ENCODE measurements at places on chromosomes 11 and 22.
A peak's percentile ranks its signal among the peaks of the same experiment; 100 is the strongest.

GRCh38 chr22:25697181-25697664 lies 44.8 kb upstream of the MYO18B start:
- DNase-seq: no peak

GRCh38 chr11:35247863-35248262 lies 108.9 kb downstream of the CD44 start:
- no peak for DNase-seq

DNA sequence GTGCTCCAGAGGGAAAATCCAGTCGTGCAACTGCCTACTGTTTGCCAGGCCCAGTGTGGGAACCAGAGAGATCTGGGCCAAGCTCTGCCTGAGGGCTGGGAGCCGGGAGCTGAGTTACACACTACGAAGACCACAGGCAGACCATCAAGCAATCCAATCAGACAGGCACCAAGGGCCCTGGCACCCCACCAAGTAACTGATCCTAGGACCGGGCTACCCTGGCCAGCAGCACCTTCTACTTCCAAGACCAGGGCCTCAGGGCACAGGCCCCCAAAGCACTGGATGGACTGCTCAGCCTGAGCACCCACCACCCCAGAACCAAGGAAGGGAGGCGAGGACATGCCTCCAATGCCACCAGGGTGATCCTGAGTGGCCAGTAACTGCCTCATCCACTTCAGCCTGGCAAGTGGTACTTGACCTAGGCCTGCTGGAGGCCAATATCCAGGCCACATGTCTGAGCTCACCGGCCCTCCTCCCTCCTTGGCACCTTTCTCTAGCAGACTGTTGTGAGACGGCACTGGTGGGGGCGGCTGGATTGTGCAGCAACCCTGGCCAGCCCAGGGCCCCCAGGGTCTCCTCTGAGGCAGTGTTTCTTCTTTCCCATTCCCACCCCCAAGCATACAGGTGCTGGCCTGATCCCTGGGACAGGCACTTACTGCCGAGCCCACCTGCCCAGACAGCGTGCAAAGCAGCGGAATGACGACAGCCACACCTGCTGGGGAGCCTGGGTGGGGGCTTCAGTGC lies 20.7 kb upstream of the ARFGAP3 start:
- no peak for DNase-seq

DNA sequence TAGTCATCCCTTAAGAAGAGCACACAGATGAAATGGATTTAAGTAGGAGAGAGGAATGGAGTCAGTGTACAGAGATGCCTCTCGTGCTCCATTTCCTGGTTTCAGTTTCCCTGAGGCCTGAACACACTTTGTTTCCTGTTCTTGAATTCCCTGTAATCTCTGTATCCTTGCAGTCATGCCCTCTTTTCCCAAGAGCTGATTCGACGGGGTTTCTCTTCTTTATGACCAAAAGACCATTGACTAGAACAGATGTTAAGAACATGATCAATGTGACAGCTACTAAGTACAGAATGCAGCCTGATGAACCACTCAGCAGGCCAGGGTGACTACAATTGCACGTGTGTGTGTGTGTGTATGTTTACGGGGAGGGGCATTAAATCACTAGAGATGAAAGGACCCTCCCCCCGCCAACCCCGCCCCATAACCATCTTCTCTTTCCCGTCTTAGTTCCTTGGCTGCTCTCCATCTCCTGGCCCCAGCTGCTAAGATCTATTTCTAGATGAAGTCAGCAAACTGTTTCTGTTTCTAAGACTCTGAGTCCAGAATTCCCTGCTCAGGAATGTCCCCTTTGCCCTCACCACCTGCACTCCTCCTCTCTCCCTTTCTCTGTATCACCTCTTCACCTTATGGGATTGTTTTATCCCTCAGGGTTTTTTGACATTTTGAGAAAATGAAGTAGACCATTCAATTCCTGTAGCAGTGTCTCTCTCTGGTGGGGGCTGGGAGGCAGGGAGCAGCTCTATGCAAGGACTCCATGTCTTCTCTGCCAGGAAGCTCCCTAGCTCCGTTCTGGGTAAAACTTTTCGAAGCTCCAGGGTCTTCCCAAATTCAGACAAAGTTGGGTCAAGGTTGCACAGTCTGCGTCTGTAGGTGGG lies 26.0 kb downstream of the SLC22A6 start:
- DNase-seq: no peak

- DNase-seq: no peak
These were observed 48.9 kb downstream of the CDPF1 start for GRCh38 chr22:46201059-46201757.

- DNase-seq: no peak
These were observed 63.9 kb downstream of the PKNOX2 start for GRCh38 chr11:125228445-125228844.

- no peak for DNase-seq
These were observed 7.6 kb downstream of the PLEKHB1 start for GRCh38 chr11:73653996-73654395.

DNA sequence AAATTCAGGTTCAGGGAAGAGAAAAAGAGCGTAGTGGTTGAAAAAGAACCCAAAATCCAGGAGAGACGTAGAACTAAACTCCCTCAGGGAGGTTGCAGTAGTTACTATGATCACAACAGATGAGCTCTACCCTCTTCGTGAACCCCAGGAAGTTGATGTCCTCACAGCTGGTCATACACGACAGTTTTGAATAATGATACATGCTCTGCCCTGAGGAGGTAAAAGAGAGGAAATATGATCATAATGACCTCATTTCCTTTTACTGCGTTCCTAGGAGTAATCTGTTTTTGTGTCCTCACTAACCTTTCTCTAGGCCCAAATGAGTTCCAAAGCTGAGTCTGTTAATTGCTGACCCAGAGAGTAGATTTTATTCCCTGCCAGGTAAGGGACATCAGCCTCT lies 1.3 kb downstream of the PATE2 start:
- DNase-seq: no peak

- peak; percentile 72 for DNase-seq
These were observed at the start of gene CTSF for GRCh38 chr11:66568124-66568916. TSS of gene CTSF (minus strand) at chr11:66568606. CDS start at chr11:66568486, 120 bp downstream.

- DNase-seq: no peak
These were observed 119.7 kb upstream of the CD82 start for GRCh38 chr11:44445500-44446365.

DNA sequence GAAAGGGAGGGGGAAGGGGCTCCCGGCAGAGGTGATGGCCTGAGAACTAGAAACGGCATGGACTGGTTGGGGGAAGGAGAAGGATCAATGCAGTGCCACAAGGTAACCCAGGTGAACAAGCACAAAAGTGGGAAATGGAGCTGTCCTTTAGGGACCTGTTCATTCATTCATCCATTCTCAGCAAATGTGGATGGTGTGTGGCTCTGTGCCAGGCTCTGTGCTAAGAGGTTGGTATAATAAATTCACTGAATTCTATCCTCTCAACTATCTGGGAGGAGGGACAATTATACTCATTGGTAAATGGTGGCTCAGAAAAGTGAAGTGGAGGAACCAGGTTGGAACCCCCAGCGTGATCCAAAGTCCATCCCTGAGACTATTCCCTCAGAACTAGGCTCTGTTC lies 18.6 kb upstream of the ARAP1 start:
- DNase-seq: no peak

- no peak for DNase-seq
These were observed 5.3 kb downstream of the YAP1 start for GRCh38 chr11:102115557-102115956.

GRCh38 chr22:24076091-24076867 lies 65.2 kb downstream of the CABIN1 start:
- DNase-seq: no peak

- DNase-seq: no peak
These were observed 23.6 kb upstream of the RNASEH2C start for GRCh38 chr11:65744026-65744698.

DNA sequence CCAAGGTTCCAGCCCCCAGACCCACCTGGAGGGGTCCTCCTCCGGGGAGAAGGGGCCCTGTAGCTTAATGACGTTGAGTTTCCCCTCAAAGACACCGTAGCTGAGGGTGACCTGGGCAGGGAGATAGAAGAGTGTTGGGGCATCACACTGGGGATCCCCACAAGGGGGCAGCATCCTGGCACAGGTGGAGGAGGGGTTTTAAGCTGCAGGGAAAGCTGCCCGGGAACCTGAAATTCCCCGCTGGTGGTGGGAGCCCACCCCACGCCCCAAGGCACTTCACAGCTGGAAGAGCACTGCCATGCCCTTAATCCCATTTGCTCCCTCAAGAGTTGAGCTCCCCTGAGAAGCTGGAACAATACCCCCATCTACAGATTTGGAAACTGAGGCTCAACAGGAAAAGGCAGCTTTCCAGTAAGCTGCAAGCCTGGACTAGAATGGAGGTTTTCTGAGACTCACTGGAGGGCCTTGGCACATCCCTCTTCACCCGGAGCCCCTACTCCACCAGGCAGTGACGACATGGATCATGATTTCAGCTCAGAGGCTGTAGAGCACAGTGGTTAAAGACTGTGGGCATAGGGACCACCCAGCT lies 13.7 kb downstream of the MFNG start:
- DNase-seq: no peak

- DNase-seq: no peak
These were observed 121.5 kb downstream of the FAM76B start for GRCh38 chr11:95668131-95668530.

- DNase-seq: no peak
These were observed 1.4 kb upstream of the LRRC10B start for GRCh38 chr11:61507012-61507768.

GRCh38 chr22:26342745-26343410 lies 86.2 kb upstream of the ASPHD2 start:
- DNase-seq: no peak

GRCh38 chr11:34658071-34659015 lies 37.5 kb downstream of the EHF start:
- DNase-seq: no peak

GRCh38 chr11:86068138-86068871 lies 579 bp downstream of the PICALM start:
- DNase-seq: no peak

DNA sequence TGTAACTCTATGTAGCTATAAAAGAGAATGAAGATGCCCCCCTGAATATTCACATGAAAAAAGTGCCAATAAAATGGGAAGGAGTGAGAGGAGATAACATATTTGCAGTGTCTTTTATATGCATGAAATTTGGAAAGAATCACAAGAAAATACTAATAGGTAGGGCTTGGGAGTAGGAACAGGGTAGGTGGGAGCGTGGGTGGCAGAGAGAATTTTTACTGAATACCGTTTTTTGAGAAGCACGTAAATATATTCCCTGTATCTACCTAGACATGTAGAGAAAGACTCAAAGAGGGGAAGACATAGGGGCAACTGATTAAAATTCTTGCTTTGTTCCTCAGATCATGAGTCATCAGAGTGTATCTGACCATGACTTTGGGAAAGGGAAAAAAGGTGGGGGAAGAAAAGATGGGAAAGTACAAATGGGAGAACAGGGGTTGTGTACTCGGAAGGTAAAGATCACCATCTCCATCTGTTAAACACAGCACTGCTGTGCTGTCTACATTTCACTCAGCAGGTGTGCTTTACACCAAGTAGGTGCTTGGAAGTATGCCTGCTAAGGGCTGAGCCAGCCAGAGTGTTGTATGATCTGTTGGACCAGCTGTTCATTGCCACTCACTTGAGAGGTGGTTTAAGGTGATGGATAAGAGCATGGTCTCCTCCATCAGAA lies 16.0 kb downstream of the PRR5L start:
- peak; percentile 40 for DNase-seq

- no peak for DNase-seq
These were observed 101.9 kb downstream of the WT1 start for GRCh38 chr11:32333320-32333991.

GRCh38 chr11:71307811-71308645 lies 55.7 kb upstream of the SHANK2 start:
- no peak for DNase-seq

- peak; percentile 88 for DNase-seq
These were observed 29.6 kb downstream of the TMEM184B start for GRCh38 chr22:38243007-38243765.

DNA sequence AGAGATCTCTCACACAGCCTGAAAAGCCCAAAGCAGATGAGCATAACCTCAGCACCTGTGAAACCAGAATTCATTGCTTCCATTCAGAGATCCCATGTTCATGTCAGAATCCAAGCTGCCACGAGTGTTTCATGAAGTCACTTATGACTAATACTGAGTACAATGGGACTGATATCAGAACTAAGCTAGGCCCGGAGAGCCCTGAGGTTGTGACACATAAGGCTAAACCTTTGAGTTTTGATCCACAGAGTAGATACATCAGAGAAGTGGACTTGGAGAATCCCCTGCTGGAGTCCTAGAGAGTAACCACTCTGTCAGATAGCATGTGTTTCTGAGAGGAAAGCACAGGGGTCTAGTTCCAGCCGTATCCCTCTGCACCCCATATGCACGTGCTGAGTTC lies 890 bp upstream of the GLYATL1 start:
- DNase-seq: no peak

GRCh38 chr11:78420796-78421209 lies 3.2 kb upstream of the GAB2 start:
- DNase-seq: no peak

DNA sequence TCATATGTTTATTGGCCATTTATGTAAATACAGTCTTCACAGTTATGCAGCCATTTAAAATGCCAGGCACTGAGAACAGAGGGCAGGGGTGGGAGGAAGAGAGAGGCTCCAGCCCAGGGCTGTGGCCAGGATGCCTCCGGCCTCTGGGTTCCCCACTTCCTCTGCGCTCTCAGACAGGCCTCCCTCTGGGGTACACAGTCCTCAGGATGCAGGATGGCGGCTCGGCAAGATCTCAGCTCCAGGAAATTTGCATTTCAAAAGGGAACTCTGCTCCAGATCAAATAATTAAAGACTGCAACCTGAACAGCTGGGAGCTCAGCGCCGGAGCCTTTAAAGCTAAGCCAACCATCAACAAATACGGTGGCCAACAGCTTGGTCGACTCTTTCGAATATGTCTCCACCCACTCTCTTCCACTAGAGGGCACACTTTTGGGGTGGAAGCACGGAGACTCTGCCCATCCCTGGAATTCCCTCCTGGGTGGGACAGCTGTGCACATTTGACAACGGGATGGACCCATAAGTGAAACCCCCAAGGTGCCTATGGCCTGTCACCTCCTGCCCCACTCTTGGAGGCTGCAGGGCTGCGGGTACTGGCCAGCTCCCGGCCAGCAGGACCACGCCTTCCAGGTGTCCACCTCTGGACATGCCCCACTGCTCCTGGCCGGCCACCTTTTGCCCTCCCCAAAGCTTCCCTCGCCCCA lies 1044.7 kb downstream of the BRD1 start:
- no peak for DNase-seq

DNA sequence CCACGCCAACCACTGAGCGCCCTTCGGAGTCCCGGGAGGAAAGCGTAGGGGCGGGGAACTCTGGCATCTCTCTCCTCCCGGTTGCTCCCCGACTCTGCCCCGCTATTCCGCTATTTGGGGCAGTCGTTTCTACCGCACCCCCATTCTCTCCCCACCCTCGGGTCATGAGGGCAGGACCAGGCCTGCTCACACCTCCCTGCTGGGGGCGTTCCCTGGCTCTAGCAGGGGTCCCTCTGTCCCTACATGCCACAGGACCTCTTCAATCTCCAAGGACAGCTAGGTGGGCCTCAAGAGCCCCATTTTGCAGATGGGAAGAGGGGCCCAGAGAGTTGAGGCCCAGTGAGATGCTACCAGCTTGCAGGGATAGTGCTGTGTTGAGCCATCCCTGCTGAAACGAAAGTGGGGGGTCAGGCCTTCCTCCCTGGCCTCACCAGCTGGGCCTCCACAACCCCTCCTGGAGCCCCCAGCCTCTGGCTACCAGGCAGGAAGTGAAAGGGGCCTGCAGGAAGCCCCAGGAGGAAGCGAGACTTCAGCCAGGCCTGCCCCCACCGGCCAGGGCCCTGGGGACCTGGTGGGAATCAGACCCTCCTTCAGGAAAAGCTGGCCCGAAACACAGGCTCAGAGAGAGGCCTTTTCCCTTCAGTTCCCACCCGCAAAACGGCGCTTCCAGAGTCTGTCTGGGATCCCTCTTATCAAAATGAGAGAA lies 5.5 kb upstream of the SHISA8 start:
- no peak for DNase-seq

Data from NCI-H510A (cell line).